ENCODE measurements at places on chromosomes 7 and 10.

DNA sequence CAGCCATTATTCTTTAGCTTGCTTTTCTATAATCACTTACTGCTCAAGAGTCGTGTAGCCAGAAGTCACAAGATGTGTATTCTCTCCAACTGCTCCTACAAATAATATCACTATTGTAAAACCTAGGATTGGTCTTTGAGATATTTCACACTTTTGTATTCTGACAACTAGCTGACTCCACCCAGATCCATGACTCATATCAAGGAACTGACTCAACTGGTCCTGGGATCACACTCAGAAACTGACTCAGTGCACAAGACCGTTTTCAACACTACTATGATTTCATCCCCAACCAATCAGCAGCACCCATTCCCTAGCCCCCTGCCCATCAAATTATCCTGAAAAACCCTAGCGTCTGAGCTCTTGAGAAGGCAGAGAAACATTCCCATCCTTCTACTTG lies 56.5 kb upstream of the ORC5 start:
- DNase-seq = no peak

GRCh38 chr7:132065193-132065988 lies 509.0 kb upstream of the PODXL start:
- no peak for DNase-seq

DNA sequence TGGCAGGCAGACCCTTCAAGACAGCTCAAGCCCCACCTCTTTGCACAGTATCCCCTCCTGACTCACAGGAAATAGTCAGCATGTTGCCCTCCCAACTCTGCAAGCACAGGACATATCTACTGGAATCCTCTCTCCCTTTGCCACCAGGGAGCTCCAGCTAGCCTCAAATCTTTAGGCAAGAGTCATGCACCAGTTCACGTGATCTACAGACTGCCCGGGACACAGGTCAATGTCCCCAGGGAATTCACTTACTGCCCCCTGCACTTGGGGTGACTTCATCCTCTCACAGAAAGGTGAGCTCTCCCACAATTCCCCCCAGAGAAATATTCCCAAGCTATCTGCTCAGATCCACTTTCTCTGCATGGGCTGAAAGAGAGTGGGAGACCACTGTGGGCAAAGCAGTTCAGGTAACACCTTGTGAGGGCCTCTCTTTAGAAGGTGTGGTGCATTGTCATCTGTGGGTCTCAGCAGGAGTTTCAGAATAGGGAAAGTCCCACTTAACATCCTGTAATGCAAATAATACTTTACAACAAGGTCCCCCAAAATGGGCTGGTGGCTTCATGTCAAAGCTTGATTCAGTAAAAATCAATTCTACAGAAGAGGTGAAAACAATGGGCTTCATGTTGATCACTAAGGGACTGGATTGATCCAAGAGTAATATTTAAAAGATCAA lies 129.9 kb downstream of the NOC3L start:
- DNase-seq = no peak

GRCh38 chr10:122051609-122052385 lies 62.8 kb downstream of the TACC2 start:
- DNase-seq = no peak

- no peak for DNase-seq
Measured at GRCh38 chr7:100021297-100021696, 5.9 kb downstream of the ZKSCAN1 start.

DNA sequence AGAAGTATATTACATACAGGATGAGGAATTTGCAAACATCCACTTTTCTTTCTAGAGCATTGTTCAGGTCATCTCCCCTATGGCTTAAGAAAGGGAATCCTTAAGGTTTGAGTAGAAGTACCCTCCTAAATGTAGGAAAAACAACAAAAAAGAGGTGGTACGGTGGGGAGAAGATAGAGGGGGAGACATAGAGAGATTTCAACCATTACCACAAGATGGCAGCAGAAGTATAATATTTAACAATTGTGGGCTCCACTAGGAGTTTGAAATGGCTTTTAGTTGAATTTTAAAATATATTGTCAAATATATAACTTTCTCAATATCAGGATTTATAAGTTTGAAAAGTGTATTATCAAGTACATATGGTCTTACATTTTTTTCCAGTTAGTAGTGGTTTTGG lies 72.7 kb upstream of the PRKG1 start:
- no peak for DNase-seq

GRCh38 chr10:10819206-10819856 lies 198.3 kb upstream of the CELF2 start:
- DNase-seq = no peak

DNA sequence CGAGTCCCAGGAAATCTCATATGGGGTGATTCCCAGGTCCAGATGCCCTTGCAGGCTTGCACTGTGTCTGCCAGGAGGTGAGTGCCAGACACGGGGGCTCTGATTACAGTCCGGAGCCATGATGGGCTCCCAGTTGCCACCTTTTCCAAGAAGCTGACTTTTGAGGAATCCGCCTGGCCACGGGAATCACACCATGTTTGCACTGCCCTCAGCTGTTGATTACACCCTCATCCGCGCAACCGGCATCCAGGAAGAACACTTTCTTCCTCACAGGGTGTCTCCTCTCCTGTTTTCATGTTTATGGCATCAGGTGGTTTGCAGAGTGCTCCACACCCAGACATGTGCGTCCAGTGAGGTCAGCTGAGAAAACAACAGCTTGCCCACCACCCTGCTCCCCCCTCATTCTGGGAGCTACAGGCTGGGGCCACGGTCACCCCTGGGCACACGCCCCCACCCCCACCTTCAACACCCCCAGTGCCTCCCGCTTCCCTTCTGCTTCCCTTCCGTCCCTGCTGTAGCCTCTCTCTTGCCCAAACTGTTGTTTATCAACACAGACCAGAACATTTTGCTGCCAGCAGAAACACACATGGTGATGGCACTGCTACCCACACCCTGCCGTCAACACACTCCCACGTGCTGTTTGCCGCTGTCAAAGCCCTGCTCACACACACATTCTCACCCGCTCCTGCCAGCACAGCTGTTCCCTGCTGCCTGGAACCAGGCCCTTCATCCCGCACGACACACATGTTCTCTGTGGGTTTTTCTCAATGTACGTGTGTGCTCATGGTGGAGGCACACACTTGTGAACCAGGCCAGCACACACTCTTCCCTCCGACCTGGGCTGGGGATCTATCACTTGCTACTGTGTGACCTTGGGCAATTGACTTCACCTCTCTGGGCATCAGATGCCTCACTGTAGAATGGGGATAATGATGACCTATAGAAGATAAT lies 35.8 kb downstream of the DDIT4 start:
- DNase-seq = no peak

GRCh38 chr7:94656925-94657731 lies 1.2 kb upstream of the SGCE start:
- no peak for DNase-seq

DNA sequence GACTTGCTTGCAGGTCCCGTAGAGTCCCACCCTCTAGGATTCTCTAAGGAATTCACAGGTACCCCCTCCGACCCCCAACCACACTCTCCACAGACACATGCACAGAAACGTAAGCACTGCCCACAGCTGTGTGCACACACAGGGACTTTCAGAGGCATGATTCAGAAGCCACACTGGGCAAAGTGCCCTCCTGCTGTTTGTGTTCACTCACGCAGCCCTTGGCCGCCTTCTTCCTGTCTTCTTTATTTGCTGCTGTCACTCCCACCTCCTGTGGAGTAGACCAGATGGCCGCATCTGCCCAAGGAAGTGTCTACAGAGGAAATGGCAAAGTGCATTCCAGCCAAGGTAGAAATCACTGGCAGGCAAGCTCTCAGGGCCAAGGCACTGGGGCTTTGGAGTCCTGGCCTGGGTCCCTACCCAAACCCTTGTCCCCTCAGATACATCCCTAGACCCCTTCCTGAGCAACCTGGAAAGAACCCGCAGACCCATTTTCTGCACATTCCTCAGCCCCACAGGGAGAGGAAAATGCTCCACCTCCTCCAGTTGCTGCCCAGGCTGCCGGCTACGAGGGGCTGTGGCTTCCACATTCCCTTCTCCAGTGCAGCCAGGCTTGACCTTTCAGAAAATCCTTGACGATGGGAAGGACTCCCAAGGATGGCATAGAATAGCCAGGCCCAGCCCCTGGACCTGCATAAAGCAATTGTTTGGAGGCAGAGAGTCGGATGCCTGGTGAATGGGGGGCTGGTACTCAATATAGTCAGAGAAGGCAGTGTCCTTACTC lies 21.6 kb upstream of the GIMAP8 start:
- no peak for DNase-seq
